ENCODE measurements at places on chromosomes 12 and 14.
A peak's percentile ranks its signal among the peaks of the same experiment; 100 is the strongest.

GRCh38 chr12:87853448-87854003 is 175.7 kb downstream of the C12orf50 start:
- no peak for DNase-seq

DNA sequence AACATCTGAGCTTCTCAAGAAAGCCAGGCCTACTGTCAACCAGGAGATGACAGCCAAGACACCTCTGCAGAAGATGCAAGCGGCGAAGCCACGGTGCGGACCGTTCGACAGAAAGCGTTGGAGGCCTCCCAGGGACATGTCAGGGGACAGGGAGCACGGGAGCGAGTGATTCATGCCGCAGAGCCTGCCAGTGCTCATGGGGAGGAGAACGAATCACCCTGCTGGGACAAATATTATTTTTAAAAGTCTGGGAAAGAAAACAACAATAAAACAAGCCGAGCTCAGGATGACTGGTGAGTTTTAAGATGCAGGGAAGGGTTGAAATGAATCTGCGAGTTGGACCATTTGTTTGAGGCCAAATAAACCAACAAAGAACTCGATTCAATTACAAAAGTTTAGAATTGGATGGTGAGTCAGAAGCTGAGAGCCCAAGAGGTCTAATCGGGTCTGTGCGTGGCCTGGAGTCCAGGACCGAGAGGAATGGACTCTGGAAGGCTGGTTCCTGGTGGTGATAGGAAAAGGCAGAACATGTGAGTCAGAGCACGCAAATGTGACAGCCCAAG is 91.0 kb downstream of the RBM19 start:
- DNase-seq, result no peak

GRCh38 chr14:104504172-104504735 is 75.3 kb upstream of the C14orf180 start:
- DNase-seq, result no peak

GRCh38 chr14:65958664-65959562 is 527.3 kb upstream of the CCDC196 start:
- peak; percentile 55 for DNase-seq

GRCh38 chr12:85016413-85016812 is 19.7 kb downstream of the TSPAN19 start:
- DNase-seq, result no peak

- DNase-seq, result no peak
Observed at GRCh38 chr12:41485203-41485602, 297.1 kb downstream of the PDZRN4 start.

- no peak for DNase-seq
Observed at GRCh38 chr12:109532721-109533486, 40.4 kb downstream of the MMAB start.

- DNase-seq, result no peak
Observed at GRCh38 chr12:92363295-92364146, 217.9 kb upstream of the BTG1 start.

DNA sequence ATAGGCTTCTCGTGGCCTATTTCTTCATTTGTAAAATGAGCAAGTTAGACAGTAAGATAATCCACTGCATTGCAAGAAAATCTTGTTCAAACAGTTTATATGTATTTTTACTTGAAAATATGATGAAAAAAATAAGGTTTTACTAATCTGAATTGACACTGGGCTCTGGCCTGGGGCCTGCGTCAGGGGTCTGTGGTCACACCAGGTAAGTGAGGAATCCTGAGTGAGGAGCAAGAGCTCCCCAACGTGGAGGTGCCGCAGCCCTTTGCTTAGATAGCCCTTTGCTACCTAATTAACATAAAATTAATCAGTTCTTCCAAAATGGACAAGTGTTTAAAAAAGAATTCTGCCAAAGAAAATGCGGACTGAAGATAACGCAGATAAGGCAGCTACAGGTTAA is 39.1 kb upstream of the STAB2 start:
- DNase-seq, result peak; percentile 87

GRCh38 chr12:56469007-56469930 is 891 bp downstream of the SPRYD4 start:
- no peak for DNase-seq

- no peak for DNase-seq
Observed at GRCh38 chr12:109098183-109098604, 797 bp downstream of the UNG start.

DNA sequence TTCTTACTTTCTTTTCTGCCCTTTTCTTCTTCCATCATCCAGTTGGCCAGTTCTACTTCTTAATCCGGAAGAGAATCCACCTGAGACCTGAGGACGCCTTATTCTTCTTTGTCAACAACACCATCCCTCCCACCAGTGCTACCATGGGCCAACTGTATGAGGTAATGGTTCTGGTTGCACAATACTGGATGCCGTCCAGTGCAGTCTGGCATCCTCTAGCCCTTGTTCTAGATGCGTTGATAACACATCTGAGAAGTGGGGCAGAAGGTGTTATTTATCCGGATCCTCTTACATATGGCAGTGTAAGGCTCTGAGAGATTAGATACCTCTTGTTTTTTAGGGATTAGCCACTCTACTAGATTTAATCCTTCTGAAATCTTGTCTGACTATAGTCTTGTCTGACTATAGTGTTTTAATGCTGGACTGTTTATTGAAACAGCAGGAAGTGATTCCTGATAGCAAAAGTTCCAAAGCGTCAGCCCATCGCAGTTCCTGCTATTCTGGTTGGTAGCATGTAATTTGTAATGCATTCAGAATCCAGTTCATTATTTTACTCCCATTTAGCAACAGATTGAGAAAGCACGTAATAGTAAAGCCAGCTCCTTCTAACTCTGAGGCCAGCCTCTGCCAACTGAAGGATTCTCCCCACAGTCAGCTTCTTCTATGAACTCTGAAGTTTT is 7.9 kb downstream of the GABARAPL1 start:
- DNase-seq, result no peak

GRCh38 chr14:102195446-102195845 is 55.7 kb downstream of the WDR20 start:
- DNase-seq, result no peak

DNA sequence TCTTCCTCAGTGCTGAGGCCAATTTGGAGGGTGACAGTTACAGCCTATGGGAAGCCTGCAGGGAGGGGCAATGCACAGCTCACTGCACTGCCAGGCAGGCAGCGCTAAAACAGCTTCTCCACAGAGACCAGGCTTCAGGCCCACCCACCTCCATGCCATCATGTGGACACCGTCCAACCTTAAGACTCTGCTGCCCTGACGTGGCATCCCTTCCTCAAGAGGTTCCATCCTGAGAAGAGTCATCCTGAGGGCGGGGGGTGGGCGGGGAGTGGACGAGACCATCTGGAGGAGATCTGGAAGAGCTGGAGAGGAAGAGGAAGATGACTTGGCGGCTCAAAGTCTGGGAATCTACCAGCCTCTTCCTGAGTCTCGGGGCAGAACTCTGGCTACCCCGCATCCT is 8.4 kb upstream of the ACVRL1 start:
- DNase-seq, result no peak

GRCh38 chr14:38993981-38994380 is 109.1 kb downstream of the SEC23A start:
- no peak for DNase-seq

DNA sequence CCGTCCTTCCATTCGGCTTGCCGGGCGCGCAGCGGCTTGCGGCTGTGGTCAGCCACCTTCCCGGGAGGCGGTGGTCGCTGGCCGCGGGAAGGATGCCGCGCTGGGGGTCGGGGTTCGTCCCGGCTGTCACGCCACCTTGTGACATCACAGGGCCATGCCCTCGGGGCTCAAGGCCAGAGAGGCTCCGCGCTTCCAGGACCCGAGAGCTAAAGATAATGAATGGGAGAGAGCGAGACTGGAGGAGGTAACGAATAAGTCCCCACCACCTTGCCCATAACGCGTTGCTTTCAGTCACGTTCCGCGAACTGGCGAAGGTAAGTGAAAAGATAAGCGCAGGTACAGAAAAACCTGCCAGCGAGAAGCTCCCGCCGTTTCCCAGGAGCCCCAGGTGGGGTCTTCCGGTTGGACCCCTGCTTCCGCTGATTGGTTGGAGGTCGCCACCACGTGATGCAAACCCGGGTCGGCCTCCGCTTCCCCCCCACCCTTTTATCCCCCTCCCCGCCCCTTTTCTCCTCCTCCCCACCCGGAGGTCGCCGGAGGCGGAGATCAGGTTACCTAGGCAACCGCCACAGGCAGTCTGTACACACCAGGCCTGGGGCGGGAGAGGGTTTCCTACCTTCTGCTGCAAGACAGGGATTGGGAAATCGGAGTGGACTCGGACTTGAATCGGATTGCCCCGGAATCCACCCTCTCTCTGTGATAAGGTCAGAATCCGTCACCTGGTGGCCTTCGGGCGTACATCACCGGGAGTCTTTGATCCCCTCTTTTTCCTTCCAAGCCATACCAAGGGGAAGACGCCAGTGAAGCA is at the start of gene LRRC9:
Gene LRRC9 (plus strand): TSS at position 575 of the 808 bp plus-strand sequence.
- peak; percentile 92 for DNase-seq

DNA sequence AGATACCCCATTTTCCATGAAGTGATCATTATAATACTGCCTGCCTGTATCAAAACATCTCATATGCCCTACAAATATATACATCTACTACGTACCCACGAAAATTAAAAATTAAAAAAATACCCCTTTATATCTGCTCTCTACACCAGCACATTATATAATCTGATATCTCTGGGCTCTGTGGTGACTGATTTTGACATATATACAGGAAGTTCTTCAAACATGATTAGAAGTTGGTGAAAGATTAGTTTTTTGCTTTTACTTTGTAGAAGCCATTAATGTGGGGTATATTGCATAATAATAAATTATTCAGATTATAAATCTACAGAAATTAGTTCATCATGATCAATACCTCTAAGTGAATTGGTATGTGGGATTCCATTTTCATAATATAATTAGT is 126.7 kb upstream of the MDM1 start:
- DNase-seq, result no peak

GRCh38 chr12:57146961-57147944 is at the start of gene LRP1-AS:
LRP1-AS (minus strand) TSS chr12:57147619.
- no peak for DNase-seq

DNA sequence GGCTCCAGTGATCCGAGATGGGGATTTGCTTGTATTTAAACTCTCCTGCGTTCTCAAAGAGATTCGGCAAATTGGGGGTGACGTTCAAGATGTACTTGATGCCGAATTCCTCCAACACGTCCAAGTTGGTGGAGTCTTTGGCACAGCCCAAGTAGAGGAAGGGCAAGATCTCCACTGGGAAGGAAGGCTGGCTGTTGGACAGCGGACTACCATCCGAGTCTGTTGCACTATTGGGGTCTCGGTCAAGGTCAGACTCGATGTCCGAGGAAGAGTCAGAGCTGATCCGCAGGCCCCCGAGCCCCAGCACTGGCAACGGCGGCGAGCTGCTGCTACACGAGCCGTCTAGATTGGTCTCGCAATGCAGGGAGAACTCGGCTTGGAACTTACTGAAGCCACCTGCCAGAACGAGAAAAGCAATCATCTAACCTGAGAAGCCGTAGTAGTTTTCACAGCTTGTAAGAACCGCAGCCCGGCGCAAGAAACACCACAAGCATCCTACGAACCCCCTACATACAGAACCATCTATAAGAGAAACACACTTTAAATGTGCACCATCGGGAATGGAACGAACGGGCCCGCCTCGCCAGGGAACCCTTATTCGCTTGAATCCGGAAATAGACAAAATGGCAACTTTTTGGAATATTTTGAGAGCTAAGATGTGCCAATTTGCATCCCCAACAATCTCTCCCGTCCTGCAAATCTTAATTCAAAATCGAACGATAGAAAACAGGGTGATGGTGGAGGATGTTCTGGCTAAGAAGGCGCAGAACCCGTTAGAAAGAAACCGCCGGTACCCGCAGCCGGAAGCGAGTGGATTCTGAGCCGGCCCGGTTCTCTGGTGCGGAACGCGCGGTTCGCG is 1.4 kb downstream of the DUSP6 start:
- DNase-seq, result no peak

DNA sequence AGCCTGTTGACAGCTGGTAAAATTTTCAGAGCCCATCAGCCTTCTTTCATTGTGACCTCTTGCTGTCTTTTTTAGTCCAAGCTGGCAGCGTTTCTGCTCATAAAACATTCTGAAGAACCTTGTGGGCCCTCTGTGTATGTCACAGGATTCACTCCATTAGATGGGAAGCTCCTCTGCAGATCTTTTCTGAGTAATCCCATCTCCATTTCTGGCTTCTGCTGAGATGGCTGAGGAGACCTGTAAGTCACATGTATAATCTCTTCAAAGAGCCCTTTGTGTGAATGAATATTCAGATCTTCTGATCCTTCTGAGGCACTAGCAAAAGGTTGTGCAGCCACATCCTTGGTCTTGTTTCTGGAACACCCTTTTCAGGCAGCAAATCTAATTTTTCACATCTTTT is 2.8 kb downstream of the RXYLT1 start:
- no peak for DNase-seq

- no peak for DNase-seq
Observed at GRCh38 chr12:40181490-40181889, 43.3 kb upstream of the LRRK2 start.

DNA sequence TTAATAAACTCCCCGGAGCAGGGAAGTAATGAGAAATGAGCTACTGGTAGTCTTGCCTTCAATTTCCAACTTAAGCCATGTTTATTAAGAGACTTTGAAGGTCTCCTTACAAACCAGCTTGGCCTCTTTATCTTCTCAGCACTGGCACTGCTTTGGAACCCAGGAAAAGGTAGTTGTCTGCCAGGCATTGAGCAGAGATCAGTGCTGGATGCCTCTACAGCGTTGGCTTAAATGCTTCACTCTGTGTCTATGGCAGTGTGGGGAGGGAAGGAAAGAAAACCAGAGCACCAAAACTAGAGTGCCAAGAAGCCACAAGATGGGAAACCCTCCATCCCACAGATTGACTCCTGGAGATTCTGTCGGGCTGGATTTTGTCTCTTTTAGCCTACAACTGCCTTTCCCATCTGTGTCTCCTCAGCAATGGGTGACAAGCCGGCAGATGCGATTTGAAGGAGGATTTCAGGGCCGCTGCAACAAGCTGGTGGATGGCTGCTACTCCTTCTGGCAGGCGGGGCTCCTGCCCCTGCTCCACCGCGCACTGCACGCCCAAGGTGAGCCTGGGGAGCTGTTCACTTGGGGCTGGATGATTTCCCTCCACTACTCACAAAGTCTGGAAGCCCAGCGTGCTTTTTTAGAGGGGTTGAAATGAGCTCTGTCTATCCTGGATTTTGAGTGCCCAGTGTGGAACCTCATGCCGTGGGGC is 57.3 kb downstream of the FNTB start:
- DNase-seq, result no peak

GRCh38 chr14:96729889-96730288 is 67.3 kb upstream of the VRK1 start:
- DNase-seq, result no peak

DNA sequence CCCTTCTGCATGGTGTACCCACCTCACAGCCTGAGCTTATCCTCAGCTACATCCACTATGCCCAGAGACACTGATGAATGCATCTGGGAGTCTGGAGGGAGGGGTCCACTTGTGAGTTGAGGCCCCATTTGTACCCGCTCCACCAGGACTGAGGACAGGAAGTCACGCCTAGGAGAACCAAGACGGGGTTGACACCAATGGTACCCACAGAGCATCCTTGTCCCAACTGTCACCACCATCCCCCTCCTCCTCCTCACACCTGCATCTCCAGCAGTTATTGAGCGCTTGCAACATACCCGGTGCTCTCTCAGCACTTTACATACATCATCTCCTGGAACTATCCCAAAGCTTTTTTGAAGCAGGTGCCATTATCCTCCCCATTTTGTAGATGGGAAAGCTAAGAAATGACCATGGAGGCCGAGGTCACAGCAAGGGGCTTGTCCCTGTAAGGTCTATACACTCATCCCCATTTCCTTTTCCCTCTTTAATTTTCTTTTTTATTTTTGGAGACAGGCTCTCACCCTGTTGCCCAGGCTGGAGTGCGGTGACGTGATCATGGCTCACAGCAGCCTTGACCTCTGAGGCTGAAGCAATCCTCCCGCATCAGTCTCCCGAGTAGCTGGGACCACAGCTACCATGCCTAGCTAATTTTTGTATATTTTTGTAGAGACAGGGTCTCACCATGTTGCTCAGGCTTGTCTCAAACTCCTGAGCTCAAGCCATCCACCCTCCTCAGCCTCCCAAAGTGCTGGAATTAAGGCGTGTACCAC is 31.7 kb downstream of the DGLUCY start:
- no peak for DNase-seq

Measured in NCI-H748 treated with DMSO at 0.1 percent for 48 hours (cell line).